ENCODE measurements at places on chromosomes 11 and 22.

GRCh38 chr11:76759092-76759491 lies 24.1 kb upstream of the TSKU start:
- no peak for DNase-seq

GRCh38 chr11:84800755-84801346 lies 826.3 kb downstream of the DLG2 start:
- DNase-seq: no peak

- no peak for DNase-seq
These were observed 2.5 kb upstream of the RCN1 start for GRCh38 chr11:32088117-32088941.

DNA sequence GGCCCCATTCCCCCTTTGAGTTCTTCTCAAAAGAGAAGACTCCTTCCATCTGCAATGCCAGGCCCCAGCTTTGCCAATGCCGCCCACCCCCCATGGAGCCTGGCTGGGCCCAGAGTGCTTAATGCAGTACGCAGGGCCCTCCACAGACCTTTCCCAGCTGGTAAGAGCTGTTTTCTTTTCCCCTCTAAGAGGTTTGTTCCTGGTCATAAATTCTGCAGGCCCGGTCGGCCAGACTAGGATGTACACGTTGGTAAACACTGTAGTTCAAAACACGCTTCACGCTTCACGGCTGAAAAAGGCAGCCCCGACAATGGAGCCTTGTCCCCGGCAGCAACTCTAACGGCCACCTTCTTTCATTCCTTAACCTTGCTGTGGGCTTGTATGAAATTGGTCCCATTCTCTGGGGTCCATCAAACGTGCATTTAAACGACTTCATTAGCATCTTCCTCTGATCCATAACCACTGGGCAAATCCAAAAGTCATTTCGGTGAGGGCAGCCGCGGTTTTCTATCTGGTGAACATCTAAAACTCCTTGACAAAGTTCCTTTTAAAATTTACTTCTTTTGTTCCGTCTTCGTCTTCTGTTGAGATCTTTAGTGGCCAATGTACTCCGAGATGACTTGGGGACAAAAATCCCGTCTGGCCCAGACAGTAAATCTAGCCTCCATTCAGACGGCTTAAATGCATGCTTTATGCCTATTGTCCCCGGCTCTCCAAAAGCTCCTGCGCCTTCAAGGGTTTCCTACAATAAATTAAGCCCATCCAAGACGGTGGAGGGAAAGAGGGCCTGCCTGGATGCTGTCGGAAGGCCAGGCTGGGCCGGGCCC lies 60.0 kb upstream of the MYEOV start:
- no peak for DNase-seq

GRCh38 chr22:30940685-30941362 lies 27.8 kb downstream of the MORC2 start:
- DNase-seq: no peak

- no peak for DNase-seq
These were observed 67.6 kb downstream of the BLID start for GRCh38 chr11:122048401-122048800.

- no peak for DNase-seq
These were observed 624 bp upstream of the B4GALNT4 start for GRCh38 chr11:368414-369335.

DNA sequence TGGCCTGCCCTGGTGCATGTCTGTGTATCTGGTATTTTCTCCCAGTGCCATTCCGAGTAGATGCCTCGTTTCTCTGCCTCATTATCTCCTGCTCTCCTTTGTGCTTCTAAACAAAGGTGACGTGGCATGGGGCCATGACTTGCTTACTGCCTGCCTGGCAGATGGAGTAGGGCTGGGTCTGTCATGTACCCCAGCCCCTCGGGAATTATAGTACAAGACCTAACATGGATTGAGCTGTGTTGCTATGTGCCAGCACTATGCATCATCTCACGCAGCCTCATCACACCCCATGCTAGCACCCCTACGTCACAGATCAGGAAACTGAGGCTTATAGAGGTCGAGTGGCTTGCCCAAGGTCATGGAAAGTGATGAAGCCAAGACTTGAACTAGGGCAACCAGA lies 88.1 kb downstream of the GALNT18 start:
- DNase-seq: no peak

DNA sequence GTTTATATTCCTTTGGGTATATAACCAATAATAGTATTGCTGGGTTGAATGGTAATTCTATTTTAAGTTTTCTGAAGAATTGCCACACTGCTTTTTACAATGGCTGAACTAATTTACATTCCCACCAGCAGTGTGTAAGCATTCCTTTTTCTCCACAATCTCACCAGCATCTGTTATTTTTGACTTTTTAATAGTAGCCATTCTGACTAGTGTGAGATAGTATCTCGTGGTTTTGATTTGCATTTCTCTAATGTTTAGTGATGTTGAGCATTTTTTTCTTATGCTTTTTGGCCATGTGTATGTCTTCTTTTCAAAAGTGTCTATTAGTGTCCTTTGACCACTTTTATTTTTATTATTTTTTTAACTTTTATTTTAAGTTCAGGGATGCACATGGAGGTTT lies 275.3 kb downstream of the METTL15 start:
- DNase-seq: no peak

DNA sequence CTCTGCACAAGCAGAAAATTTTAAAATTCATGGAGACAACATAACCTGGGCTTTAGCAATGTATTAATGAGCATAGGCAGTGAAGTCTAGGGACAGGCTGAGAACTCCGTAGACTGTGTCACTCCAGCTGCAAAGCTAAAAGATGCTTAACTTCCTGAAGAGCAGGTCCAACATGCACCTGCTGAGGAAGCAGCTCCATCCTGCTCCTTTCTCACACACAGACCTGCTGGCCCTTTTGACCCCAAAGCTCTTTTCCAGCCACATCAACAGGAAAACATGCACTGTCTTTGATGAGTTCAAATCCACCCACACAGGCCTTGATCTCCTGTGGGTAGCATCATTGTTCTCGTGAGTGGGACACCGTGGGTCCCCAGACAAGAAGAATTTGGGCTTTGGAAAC lies 36.0 kb downstream of the SYN3 start:
- DNase-seq: no peak

GRCh38 chr11:93059117-93059957 lies 89.9 kb downstream of the MTNR1B start:
- no peak for DNase-seq

- DNase-seq: no peak
These were observed 450 bp upstream of the BCL2L13 start for GRCh38 chr22:17638182-17638431.

- no peak for DNase-seq
These were observed 42.1 kb downstream of the PAMR1 start for GRCh38 chr11:35483131-35483820.

- peak; percentile 8 for DNase-seq
These were observed 198.2 kb downstream of the SWAP70 start for GRCh38 chr11:9861860-9862725.

GRCh38 chr11:93757924-93758865 lies 16.7 kb downstream of the C11orf54 start:
- no peak for DNase-seq

DNA sequence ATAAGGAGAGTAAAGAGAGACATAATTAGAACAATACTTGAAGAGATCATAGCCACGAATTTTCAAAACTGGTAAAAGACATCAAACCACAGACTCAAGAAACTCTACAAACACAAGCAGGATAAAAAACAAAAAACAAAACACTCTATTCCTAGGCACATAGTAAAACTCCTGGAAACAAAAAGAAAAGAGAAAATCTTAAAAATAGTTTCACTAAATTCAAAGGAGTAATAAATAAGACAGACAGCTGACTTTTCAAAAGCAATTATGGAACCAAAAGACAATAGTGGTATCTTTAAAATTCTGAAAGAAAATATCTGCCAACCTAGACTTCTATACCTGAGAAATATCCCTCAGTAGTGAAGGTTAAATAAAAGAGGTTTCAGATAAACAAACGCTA lies 9.2 kb upstream of the NARS2 start:
- no peak for DNase-seq

DNA sequence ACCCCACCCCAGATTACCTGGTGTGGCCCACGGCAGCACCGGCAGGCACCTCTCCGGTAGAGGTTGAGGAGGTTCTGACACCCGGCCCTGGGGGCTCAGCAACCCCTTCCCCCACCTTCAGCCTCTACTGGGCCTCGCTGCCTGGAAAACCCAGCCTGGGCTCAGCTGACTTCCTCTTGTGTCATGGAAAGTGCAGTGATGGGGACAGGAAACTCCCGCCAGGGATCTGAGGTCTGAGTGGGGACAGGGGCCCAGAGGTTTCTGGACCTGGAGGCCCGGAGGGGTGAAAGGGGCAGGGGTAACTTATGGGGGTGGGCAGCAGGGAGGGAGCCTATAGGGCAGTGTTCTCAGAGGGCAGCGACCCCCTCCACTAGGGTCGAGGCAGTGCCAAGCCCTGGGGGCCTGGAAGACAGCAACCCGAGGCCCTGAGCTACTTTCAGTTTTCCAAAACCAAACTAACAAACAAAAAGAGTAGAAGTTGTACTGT lies 10.0 kb upstream of the CD5 start:
- peak; percentile 34 for DNase-seq

Measured in T-helper 9 cell (primary cell).